ENCODE measurements at places on chromosomes 4 and X.
A peak's percentile ranks its signal among the peaks of the same experiment; 100 is the strongest.

DNA sequence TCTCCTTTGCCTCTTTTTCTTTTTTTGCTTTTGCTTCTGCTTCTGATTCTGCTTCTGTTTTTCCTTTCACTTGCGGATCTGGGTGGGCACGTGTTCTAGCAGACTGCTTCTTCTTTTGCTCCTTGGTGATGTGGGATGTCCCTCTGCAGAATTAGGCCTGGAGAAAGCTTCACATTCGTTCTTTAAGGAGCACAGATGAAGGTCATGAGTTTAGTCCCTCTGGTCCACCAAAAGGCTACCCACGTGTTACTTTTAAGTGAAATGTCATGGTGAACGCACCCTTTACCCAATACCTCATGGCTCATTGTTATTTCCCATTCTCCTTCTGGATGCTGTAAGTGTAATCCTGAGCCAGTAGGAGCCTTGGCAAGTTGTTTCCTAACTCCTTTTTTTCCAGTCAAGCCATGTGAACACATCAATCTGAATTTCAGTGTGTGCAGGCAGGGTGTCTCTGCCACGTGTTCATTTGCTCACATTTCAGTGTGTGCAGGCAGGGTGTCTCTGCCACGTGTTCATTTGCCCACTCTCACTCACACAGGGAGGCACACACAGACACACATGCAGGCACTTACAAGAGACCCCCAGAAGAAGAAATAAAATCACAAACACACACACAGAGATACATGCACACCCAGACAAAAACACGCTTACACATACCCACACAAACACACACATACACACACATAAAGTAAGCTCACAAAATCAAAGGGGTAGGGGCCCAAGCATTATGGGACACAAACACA lies 36.9 kb downstream of the NBDY start:
- peak; percentile 49 for DNase-seq

- DNase-seq: peak; percentile 7
These were observed 4.1 kb downstream of the ENPEP start for GRCh38 chr4:110480031-110480549.

DNA sequence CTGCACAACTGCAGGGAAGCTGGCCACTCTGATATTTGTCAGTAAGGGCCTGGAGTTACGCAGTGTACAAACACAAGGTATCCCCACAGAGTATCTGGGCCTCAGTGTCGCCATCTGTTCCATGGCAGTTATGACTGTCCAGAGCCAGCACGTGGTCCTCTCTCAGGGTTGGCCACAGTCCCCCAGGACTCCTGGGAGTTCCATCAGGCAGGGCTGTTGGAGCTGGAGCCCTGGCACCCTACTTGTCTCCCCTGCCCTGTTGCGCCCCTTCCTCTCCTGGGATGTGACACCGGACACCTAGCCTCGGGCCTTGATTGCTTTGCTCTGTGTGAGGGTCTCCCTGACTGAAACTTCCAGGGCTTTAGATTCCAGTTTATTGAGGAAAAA lies 8.4 kb downstream of the HTRA3 start:
- no peak for DNase-seq

- no peak for DNase-seq
These were observed 19.7 kb upstream of the SULT1B1 start for GRCh38 chr4:69780141-69780540.

DNA sequence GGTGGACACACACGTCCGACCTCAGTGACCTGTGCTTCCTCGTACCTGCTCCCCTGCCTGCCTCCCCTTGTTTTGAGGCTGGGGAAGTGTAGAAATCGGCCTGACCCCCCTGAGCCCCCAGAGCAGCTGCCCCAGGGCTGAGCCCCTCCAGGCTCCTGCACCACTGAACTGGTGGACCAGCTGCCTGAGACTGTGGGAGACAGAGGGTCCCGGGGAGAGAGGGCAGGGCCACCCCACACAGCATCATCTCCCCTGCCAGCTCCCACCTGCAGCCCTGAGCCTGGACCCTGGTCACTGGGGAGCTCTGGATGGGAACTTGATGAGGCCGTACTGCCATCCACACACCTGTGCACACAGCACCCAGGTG lies 15.0 kb upstream of the NAT8L start:
- no peak for DNase-seq

DNA sequence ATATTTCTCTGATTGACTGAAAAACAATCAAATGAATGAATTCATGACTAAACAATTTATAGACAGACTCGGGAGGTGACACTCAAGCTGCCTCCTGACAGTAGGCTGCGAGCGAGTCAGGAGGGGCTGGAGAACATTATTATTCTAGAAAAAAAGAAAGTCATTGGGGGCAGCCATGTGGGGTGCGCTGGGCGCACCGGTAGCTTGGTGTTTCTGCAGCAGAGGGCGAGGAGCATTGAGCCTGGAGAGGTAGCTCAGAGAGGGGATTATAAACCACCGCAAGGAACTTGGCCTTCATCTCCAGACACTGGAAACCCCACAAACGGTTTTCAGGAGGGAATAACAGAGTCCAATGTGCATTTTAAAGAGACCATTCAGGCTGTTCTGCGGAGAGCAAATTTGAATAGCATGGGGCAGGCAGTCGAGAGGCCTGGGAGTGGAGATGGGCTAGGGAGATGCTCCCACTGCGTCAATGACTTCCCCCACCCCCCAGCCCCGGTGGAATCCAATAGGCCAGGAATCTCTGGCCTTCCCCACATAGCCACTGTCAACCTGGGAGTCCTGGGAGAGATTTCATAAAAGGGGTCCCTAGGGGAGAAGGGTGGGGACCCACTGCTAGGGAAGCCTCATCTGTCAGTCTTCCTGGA lies 168.3 kb downstream of the BCOR start:
- no peak for DNase-seq

- no peak for DNase-seq
These were observed 212.9 kb downstream of the NSUN7 start for GRCh38 chr4:40962551-40963180.

DNA sequence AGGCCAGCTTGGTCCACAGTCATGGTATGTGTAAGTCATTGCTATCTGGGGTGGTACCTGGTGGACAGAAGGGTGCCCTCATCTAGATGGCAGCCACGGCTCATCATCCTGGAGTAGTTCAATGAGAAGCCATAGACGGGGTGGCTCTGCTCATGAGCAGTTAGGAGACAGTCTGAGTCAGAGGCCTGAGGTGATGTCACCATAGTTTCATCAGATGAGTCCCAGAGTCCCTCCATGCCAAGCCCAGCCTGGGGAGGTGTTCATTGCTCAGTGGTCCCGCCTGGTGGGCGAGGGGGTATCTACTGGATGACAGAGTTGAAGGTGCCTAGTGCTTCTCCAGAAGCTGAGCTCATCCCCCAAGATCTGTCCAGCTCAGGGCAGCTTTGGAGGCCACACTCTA lies 49.8 kb downstream of the DLG3 start:
- no peak for DNase-seq
